Stimulated activated CD4-positive, alpha-beta T cell treated with anti-CD3 and anti-CD28 coated beads, Interleukin-1b, Interleukin-23, amount 100 ng/mL, for 24 hours (primary cell): ENCODE measurements at places on chromosomes 4 and X.

- DNase-seq, result no peak
Measured at GRCh38 chr4:25551605-25552004, 104.0 kb upstream of the SLC34A2 start.

- no peak for DNase-seq
Measured at GRCh38 chrX:55486736-55487135, 2.9 kb downstream of the USP51 start.

DNA sequence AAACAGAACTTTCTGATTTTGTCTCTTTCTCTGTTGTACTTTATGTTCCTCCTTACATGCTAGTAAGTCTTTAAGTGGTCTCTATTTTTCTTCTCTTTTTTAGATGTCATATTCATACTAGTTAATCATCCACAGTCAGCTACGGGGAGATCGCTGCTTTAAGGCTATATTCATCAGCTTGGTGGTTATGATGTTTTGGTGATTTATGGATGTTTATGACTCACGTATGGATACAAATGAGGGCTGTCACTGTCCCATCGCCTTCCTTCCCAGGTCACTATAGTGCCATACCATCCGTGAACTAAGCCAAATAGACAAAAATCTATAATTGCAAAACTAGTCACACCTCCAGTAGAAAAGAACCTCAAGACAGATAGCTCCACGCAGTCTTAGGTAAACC is 296.8 kb upstream of the AADAT start:
- no peak for DNase-seq

- DNase-seq, result no peak
Measured at GRCh38 chr4:151218343-151218742, 58.6 kb upstream of the PRSS48 start.

DNA sequence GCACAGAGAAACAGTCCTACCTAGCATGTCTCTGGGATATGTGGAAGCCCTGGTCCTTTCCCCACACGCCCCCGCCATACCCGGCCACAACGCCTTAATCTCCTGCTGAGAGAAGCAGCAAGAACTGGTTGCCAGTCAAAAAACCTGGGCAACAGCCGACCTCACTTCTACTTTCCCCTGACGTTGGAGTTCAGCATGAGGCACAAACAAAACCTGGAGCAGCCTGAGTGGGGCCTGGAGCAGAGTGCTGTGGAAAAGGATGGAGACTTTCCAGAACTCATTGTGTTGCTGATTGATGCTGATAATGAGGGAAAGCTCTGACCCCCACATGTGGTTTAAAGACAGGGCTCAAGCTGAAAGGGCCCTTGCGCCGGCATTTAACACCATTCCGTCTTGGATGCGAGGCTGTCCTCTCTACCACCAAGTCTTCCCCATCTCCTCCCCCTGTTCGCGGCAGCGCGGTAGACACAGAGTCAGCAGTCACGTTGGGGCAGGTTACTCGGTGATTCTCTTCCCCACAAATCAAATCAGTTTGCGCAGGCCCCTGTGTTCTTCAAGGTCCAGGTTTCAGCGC is 666 bp downstream of the CCDC158 start:
- no peak for DNase-seq

GRCh38 chr4:183830438-183830985 is 74.6 kb upstream of the STOX2 start:
- no peak for DNase-seq
